Suprapubic skin (tissue), 4 donors: ENCODE measurements at places on chromosomes 5 and 9. TPM values are rescaled to one million over a fixed set of nuclear protein-coding genes. Genes with fewer than 3 reads are reported as not detected.

- DNase-seq: no peak
- H3K27ac ChIP-seq: no peak overlapping the region
- no peaks in the 10 kb centered on the region for H3K4me1 ChIP-seq
Measured at GRCh38 chr9:129852579-129852978, 17.3 kb downstream of the USP20 start.

- H3K36me3 ChIP-seq: no peaks in the 10 kb centered on the region
- H3K4me1 ChIP-seq: no peaks in the 10 kb centered on the region
- no peak for DNase-seq
- peaks cover 35% of the 10 kb centered on the region for H3K27me3 ChIP-seq
Measured at GRCh38 chr9:124752967-124753366, 18.1 kb downstream of the NR6A1 start.

DNA sequence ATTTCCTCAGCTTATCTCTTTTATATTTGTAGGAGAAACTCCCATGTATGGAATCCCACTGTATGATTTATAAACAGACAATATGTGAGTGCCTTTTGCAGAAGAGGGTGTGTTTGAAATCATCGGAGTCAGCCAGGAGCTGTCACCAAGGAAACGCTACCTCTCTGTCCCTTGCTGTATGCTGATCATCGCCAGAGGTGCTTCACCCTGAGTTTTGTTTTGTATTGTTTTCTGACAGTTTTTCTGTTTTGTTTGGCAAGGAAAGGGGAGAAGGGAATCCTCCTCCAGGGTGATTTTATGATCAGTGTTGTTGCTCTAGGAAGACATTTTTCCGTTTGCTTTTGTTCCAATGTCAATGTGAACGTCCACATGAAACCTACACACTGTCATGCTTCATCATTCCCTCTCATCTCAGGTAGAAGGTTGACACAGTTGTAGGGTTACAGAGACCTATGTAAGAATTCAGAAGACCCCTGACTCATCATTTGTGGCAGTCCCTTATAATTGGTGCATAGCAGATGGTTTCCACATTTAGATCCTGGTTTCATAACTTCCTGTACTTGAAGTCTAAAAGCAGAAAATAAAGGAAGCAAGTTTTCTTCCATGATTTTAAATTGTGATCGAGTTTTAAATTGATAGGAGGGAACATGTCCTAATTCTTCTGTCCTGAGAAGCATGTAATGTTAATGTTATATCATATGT is 18.0 kb upstream of the CTSL start:
- no peak overlapping the region for H3K27ac ChIP-seq
- H3K4me1 ChIP-seq: peaks cover 10% of the 10 kb centered on the region
- peaks cover 17% of the 10 kb centered on the region for H3K36me3 ChIP-seq
- H3K4me3 ChIP-seq: no peak overlapping the region
- DNase-seq: no peak
- no peaks in the 10 kb centered on the region for H3K27me3 ChIP-seq

Gene HTR1A
- total RNA-seq: not detected

Gene PTGES
- 25.9 TPM for total RNA-seq

- no peak for DNase-seq
- H3K27me3 ChIP-seq: peaks cover 21% of the 10 kb centered on the region
- H3K4me3 ChIP-seq: no peak overlapping the region
- H3K36me3 ChIP-seq: no peaks in the 10 kb centered on the region
Measured at GRCh38 chr9:133429641-133430161, 7.5 kb downstream of the ADAMTS13 start.

Gene LECT2
- not detected for total RNA-seq

DNA sequence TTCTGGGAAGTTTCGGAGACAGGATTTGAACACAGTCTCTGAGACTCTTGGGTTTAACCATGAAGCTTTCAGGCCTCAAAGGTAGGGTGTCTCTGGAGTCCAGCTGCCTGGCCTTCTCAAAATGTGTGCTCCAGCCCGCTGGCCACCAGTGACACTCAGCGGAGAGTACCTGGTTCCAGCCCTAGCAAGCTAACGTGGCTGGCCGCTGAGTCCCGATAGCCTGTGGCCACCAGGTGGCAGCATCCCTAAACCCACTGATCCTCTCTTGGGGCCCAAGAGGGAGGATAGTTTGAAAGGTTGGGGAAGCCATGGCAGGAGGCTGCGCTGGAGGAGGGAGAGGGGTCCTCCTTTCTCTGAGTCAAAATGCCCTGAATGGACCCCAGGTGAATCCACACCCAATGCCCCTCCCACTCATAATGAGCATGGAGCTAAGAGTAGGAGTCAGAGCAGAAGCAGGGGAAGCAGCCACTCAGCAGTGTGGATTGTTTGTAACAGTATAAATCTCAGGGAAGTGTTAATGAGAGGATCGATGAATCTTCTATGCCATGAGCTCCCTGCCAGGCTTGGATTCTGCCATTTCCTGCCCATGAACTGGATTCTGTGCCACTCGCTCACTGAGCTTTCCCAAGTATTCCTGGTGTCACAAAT is 5.4 kb upstream of the TIFAB start:
- H3K4me3 ChIP-seq: no peak overlapping the region
- H3K4me1 ChIP-seq: peaks cover 19% of the 10 kb centered on the region
- peak; percentile 64 for DNase-seq
- H3K36me3 ChIP-seq: no peaks in the 10 kb centered on the region

Gene PNPLA7
- 97.0 TPM for total RNA-seq

- no peak overlapping the region for H3K4me3 ChIP-seq
- H3K27ac ChIP-seq: no peak overlapping the region
- DNase-seq: no peak
Measured at GRCh38 chr5:174239718-174240117, 194.2 kb downstream of the NSG2 start.

Gene PCDHGA10
- total RNA-seq: 11.5 TPM

Gene GPR151
- not detected for total RNA-seq

Gene PTGDS
- 20.1 TPM for total RNA-seq

- H3K36me3 ChIP-seq: no peaks in the 10 kb centered on the region
- H3K4me3 ChIP-seq: no peak overlapping the region
- no peak for DNase-seq
- H3K27me3 ChIP-seq: no peaks in the 10 kb centered on the region
Measured at GRCh38 chr5:83899326-83899970, 178.8 kb upstream of the HAPLN1 start.

Gene ACOT12
- total RNA-seq: not detected

DNA sequence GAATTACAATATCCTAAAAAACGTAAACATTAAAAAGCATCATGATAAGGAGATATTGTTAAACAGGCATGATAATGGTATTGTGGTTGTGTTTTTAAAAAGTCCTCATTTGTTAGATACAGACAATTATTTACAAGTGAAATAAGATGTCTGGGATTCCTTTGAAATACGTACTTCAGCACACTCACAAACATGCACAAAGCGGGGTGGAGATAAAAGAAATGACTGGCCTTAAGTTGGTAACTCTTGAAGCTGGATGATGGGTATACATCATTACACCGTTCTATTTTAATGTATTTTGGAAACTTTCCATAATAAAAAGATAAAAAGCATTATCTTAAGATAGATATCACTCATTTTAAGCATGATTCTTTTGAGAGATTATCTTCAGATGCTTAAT is 1.0 kb downstream of the FAM200C start:
- peaks cover 24% of the 10 kb centered on the region for H3K36me3 ChIP-seq
- no peaks in the 10 kb centered on the region for H3K27me3 ChIP-seq
- no peak overlapping the region for H3K27ac ChIP-seq
- H3K4me1 ChIP-seq: peaks cover 18% of the 10 kb centered on the region
- peak overlapping the region; percentile 74 for H3K4me3 ChIP-seq

Gene PKD2L2
- not detected for total RNA-seq

- H3K4me1 ChIP-seq: no peaks in the 10 kb centered on the region
- no peak within 1 kb of the TSS for H3K4me3 ChIP-seq
- no peak for DNase-seq
- no peak within 1 kb of the TSS for H3K27ac ChIP-seq
- no peaks in the 10 kb centered on the region for H3K36me3 ChIP-seq
Measured at GRCh38 chr5:140833993-140834392, at the start of gene PCDHA7. Gene PCDHA7 (plus strand): TSS chr5:140834269. CDS start chr5:140834384, 115 bp downstream.

DNA sequence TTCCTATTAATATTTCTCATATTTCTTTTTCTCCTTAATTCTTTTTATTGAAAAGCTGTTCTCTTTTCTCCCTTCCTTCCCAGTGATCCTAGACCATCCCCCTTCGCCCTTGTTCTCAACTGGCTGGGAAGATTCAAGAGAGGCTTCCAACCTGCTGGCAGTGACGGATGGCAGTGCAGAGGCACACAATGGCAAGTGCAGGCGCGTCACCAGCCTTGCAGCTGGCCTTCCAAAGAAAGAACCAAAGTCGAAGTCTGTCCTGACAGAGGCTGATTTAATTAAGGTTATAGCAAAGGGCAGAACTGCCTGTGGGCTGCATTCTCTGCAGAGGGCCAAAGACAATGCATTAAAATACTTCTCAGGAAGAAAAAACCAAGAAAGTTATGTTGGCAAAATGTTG is 7.4 kb downstream of the CEMIP2 start:
- H3K36me3 ChIP-seq: no peaks in the 10 kb centered on the region
- H3K4me3 ChIP-seq: no peak overlapping the region
- no peaks in the 10 kb centered on the region for H3K27me3 ChIP-seq
- peaks cover 66% of the 10 kb centered on the region for H3K4me1 ChIP-seq
- no peak for DNase-seq

Gene GRXCR2
- 0.76 TPM for total RNA-seq

DNA sequence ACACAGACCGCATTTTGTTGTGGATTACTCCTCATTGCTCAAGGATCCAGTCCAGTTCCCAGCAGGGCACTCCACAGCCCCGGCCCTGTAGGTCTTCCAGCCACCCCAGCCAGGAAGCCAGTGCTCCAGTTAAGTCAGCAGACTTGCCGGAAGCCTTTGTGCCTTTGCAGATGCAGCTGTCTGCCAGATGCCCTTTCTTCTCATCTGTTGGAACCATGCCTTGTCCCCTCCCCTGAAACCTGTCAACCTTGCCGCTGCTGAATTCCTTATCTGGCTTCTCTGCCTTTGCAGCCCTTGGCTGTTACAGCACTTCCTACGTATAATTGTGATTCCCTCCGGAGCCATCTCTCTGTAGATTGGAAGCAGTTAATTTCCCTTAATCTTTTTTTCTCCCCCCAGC is 28.4 kb downstream of the PSAT1 start:
- H3K36me3 ChIP-seq: no peaks in the 10 kb centered on the region
- H3K27me3 ChIP-seq: no peaks in the 10 kb centered on the region

Gene CD14
- 11.6 TPM for total RNA-seq

DNA sequence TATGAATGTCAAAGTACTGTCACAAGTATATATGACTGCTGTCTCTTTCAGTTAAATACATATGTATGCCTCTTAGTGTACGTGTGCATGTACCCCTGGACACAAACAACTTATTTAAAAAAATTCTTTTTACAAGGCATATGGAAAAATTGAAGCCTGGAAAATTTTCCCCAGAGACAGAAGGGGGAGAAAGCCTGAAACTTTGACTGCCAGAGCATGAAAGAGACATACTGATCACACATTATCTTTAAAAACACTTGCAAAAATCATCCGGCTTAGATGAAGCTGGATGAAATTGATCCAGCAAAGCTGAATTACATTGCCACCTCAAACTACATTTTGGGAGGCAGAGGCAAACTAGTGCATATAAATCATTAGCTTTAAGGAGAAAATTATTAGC is 88.0 kb upstream of the NFIB start:
- no peaks in the 10 kb centered on the region for H3K27me3 ChIP-seq
- DNase-seq: no peak
- no peak overlapping the region for H3K4me3 ChIP-seq
- peaks cover 11% of the 10 kb centered on the region for H3K4me1 ChIP-seq
- H3K27ac ChIP-seq: no peak overlapping the region

GRCh38 chr9:137426018-137426681 is 3.0 kb downstream of the NOXA1 start:
- H3K36me3 ChIP-seq: no peaks in the 10 kb centered on the region
- peaks cover 40% of the 10 kb centered on the region for H3K4me1 ChIP-seq
- peak; percentile 58 for DNase-seq
- H3K27ac ChIP-seq: no peak overlapping the region
- no peaks in the 10 kb centered on the region for H3K27me3 ChIP-seq
- no peak overlapping the region for H3K4me3 ChIP-seq

- no peak overlapping the region for H3K27ac ChIP-seq
- H3K4me1 ChIP-seq: no peaks in the 10 kb centered on the region
- no peaks in the 10 kb centered on the region for H3K36me3 ChIP-seq
Measured at GRCh38 chr5:120254385-120254784, 209.7 kb upstream of the PRR16 start.

Gene RASGRF2
- total RNA-seq: 2.3 TPM

- no peaks in the 10 kb centered on the region for H3K36me3 ChIP-seq
- H3K27me3 ChIP-seq: no peaks in the 10 kb centered on the region
- no peak overlapping the region for H3K27ac ChIP-seq
Measured at GRCh38 chr9:76292658-76293057, 101.6 kb downstream of the RFK start.

DNA sequence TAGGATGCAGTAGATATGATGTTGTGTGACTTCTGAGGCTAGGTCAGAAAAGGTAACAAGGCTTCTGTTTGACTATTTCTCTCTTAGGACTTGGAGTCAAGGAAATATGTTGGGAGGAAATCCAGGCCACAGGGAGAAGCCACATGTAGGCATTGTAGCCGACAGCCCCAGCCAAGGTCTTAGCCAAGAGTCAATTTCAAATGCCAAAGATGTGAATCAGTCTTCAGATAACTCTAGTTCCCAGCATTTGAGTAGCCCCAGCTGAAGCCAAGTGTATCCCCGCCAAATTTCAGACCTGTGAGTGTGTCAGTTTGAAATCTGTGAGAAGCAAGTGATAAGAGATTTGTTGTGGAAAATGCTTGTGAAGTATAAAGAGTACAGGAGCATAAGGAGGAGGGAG is 38.1 kb upstream of the ISL1 start:
- no peaks in the 10 kb centered on the region for H3K27me3 ChIP-seq
- DNase-seq: no peak
- no peaks in the 10 kb centered on the region for H3K36me3 ChIP-seq
- H3K27ac ChIP-seq: no peak overlapping the region
- H3K4me1 ChIP-seq: no peaks in the 10 kb centered on the region

Gene PPP2R2B
- 1.5 TPM for total RNA-seq

Gene IL5
- not detected for total RNA-seq

GRCh38 chr5:4561403-4561802 is 578.7 kb upstream of the ADAMTS16 start:
- H3K36me3 ChIP-seq: no peaks in the 10 kb centered on the region
- H3K27ac ChIP-seq: no peak overlapping the region
- no peak overlapping the region for H3K4me3 ChIP-seq

Gene C9orf152
- total RNA-seq: 14.9 TPM
